HL-60 (cell line): ENCODE measurements at places on chromosomes 2 and 18.

DNA sequence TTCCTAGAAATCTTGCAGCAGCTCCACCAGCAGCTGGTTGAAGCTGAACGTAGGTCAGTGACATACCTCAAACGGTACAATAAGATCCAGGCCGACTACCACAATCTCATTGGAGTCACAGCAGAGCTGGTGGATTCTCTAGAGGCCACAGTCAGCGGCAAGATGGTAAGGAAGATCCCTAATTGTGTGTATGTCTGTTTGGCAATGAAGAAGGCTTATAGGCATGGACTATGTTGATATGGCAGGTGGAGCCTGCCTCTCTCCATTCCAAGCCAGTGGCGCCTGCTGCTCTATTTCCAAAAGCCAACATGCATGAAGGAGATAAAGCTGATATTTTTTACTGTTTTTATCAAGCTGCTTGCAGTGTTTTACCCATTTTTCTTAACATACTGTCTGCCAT lies 36.8 kb downstream of the ARMC9 start:
- no peak for DNase-seq

GRCh38 chr2:147910990-147911473 lies 66.2 kb downstream of the ACVR2A start:
- no peak for DNase-seq

DNA sequence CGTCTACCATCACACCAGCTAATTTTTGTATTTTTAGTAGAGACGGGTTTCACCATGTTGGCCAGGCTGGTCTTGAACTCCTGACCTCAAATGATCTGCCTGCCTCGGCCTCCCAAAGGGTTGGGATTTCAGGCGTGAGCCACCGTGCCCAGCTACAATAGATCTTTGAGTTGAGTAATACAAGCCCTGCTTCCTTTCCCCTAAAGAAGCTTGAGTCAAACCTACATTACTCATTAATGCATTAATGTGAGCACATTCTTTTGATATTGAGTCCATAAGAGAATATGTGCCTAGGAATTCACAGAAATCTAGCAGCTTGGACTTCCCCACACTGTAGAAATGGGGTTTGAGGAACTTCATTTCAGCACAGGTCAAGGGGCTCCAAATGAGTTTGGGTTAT lies 39.6 kb downstream of the PSMG2 start:
- no peak for DNase-seq

- no peak for DNase-seq
Measured at GRCh38 chr2:106120432-106120831, 73.7 kb downstream of the UXS1 start.

- DNase-seq = no peak
Measured at GRCh38 chr18:79690071-79690470, 10.5 kb downstream of the CTDP1 start.

- DNase-seq = no peak
Measured at GRCh38 chr18:58067601-58068000, 23.6 kb downstream of the NEDD4L start.

DNA sequence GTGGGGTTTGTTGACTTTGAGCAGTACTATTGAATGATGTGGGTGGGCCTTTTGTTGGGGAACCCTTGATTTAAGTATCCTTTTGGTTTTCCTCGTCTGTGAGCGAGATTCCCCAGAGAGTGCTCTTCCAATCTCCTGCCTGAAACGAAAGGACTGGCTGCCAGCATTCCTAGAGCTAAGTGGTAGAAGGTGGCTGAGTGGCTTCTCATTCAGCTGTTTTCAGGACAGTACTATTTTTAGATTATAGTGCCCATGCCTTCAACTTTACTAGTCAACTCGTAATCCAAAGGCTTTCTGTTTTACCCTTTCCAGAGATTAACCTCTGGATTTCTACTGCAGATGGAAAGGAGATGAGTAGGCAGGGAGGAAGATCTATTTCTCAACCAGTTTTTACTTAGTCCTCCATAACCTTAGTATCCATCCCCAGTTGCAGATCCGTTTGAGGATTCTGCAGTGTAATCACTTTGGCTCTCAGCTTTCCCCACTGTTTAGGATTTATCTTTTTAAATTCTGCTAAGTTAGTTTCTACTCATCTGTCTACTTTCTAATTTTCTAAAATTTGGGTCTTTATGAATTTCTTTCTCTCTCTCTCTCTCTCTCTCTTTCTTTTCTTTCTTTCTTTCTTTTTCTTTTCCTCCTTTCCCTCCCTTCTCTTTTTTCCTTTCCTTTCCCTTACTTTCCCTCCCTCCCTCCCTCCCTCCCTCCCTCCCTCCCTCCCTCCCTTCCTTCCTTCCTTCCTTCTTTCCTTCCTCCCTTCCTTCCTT lies 9.2 kb downstream of the SLC4A1AP start:
- DNase-seq = no peak

DNA sequence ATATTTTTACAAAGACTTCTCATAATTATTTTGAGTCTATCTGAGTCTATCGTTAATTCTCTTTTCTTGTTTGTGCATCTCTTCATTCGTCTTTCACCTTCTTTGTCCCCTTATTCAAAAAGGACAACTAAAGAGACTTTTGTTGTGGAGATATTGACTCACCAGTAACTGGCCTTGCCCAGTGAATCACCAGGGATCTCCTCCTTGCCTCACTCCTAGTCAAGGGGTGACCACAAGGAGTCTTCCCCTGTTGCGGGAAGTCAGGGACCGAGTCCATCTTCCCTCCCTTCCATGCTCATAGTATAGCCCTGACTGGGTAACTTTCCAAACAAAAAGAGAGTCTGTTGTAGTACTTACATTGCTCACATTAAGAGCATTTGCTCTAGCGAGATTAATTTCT lies 158.9 kb downstream of the NEB start:
- DNase-seq = no peak

DNA sequence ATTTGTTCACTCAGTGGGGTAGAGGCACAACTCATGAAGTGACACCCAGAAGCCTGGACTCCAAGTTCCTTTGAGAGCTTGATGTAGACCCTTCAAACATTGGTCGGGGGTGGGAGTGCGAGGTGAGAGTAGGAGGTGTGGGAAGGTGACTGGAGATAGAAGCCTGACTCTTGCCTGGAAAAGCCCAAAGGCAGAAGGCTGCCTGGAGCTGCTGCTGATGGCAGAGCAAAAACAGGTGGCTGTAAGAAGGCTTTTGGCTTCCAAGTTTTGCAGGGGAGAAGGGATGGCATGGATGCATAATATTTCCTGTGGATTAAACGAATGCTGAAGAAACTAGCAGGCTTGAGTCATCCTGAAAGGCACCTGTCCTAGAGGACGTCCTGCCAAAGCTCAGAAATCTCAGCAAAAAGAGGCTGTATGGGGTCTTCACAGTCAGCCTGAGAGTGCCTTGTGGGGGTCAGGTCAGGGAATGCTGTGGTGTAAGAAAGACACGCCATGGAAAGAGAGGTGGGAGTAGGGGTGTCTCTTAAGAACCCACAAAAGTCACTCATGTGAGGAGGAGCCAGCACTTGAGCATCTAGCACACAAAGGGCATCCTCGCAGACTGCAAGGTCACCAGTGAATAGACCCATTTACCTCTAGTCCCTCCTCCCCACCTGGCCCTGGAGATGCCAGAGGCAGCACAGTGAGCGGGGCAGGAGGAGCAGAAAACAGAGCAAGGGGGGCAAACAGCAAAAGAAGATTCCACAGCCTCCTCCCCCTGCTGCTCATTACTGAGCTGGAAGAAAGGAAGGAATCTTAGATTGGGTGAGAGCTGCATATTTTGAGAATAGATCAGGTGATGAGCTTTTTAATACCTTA lies 37.5 kb downstream of the FASTKD2 start:
- no peak for DNase-seq

DNA sequence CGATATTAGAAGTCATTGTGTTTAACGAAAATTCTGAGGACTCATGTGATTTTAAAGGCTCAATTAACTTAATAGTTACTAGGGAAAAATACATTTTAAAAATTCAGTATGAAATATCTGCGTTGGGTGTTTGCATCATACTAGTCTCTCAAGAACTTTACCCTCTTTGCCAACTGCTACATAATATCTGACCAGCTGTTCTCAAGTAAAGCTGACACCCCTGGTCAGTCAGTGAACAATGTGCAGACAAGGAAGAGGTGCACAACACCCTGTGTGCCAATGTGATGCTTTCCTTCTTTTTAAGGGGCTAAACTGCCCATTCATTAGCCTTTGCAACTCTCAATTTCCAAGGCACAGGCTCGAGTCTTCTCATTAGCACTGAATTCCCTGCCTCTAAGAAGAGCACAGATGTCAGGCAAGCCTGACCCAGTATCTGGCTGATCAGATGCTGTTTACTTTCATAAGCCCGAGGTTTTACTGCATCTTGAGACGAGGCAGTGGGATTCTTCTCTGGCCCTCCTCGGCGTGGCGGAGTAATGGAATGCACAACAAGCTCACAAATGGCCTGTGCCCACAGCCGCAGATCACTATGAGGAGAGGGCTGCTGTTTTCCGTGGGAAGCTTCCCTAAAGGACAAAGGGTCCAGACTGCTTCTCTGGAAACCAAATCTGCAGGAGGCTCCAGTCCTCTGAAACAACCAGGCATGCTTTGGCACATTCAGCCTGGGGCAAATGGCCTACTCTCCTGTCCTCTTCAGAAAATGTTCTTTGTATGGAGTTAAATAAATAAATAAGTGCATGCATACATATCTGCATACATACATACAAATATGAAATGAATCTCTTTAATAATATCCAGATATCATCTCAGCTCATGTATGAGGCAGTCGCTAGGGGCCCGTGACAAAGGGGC lies 240.3 kb downstream of the ZNF521 start:
- DNase-seq = no peak

DNA sequence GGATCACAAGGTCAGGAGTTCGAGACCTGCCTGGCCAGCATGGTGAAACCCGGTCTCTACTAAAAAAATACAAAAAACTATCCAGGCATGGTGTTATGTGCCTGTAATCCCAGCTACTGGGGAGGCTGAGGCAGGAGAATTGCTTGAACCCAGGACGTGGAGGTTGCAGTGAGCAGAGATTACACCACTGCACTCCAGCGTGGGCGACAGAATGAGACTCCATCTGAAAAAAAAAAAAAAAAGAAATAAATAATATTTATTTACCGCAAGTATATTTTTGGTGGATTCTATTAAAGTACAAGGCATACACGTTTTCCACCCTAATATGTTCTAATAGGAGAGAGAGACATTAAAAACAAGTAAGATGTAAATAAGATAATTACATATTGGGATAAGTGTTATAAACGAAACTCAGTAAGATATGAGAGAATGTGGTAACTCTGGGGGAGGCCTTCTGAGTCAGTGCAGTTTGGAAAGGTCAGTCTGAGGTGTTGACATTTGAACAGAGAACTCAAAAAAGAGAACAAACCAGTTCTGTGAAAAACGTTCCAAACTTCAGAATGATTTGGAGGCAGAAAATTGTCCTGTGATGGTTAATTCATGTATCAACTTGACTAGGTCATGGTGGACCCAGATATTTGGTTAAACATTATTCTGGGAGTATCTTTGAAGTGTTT lies 8.8 kb upstream of the POLI start:
- no peak for DNase-seq

DNA sequence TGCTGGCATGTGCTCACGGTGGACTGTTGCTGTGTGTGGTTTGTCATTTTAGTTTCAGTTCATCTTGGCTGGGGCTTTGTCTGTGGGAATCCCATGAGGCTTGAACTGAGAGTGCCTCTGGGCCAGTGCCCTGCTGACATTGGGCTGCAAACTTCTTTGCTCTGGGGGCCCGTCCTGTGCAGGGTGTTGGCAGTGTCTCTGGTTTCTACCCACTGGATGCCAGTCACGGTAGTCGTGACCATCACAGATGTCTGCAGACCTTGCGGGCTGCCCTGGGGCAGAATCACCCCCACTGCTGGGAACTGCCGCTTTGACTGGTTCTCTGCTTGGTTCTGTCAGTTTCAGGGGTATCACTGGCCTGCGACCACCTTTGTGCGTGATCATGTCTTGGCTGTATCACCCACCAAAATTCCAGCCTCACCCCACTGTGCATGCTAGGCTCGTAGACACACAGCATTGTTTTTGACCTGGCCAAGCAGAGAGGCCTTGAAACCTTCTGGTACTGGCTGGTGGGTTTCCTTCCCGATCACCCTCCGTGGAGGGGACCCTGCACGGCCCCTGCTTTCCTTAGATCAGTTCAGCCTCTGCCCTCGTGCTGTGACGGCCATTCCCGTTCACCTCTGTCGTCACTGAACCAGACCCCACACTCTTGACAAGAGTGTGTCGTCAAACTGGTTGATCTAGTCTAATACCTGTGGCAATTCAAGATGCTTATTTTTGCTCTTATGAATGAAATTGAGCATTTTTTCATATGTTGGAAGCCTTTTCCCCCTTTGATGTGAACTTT lies 57.6 kb downstream of the KCNG2 start:
- DNase-seq = no peak

- DNase-seq = no peak
Measured at GRCh38 chr18:57241869-57242268, 95.0 kb downstream of the BOD1L2 start.

DNA sequence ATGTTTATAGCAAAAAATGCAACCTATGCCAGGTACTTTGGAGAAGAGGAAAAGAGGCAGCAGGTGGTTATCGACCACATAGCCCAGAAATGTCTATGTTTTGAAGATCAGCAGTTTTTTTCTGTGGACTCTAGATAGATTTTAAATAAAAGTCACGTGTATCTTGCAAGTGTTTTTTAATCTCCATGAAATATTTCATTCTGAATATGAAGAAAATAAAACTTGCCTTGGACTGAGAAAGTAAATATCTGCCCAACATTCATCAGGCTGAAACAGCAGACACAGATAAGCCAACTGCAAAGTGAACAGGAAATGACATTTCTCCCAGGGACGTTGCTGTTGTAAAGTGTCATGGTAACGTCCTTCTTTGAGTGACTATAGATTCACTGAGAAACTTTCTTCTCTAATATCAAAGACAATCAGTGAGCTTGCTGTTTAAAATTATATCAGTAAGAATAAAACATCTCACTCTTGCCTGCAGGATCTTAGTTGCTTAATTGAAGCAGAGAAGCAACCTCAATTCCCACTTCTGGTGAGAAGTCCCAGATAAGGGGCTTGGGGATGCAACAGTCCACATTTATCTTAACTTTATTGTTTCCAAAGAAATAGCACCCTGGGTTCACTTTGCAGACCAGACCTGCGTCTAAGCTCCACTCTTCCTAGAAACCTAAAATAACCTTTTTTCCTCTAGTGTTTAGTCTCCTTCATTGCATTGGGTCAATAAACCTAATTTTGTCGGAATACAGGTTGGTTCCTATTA lies 6.3 kb downstream of the MYOM1 start:
- no peak for DNase-seq

- DNase-seq = no peak
Measured at GRCh38 chr2:16180631-16181030, 240.3 kb downstream of the MYCN start.
